ENCODE measurements at places on chromosomes 5 and 9. TPM values are rescaled to one million over a fixed set of nuclear protein-coding genes. Genes with fewer than 3 reads are reported as not detected.

DNA sequence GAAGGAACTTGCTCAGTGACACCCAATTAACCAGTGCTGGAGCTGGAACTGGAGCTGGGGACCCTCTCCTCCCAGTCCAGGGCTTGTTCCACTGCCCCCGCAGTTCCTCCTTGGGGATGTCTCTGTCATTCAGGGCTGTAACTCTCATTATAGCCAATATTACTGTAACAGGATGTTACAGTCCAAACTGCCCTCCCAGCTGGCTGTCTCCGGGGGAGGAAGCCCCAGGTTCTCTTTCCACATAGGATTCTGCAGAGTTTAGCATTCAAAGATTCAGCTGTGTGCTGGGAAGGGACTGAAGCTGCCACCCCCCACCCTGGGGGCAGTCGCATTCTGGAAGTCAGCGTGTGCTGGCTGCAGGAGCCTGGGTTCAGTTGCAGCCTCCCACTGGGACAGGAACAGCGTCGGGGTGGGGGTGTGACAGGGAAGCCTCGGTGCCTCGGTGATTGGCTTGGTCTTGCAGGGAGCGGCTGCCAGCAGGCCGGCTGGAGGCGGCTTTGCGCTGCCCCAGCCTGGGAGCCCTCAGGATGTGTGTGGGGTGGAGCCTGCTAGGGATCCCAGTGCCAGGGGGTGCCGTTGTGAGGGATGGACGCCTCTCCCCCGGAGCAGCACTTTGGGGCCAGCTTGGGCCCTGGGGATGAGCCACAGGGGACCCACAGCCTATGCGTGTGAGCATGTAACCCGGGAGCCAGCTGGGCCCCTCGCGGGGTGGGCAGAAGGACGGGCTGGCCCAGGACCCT lies 101.1 kb downstream of the RGS3 start:
- DNase-seq, result peak; percentile 95

DNA sequence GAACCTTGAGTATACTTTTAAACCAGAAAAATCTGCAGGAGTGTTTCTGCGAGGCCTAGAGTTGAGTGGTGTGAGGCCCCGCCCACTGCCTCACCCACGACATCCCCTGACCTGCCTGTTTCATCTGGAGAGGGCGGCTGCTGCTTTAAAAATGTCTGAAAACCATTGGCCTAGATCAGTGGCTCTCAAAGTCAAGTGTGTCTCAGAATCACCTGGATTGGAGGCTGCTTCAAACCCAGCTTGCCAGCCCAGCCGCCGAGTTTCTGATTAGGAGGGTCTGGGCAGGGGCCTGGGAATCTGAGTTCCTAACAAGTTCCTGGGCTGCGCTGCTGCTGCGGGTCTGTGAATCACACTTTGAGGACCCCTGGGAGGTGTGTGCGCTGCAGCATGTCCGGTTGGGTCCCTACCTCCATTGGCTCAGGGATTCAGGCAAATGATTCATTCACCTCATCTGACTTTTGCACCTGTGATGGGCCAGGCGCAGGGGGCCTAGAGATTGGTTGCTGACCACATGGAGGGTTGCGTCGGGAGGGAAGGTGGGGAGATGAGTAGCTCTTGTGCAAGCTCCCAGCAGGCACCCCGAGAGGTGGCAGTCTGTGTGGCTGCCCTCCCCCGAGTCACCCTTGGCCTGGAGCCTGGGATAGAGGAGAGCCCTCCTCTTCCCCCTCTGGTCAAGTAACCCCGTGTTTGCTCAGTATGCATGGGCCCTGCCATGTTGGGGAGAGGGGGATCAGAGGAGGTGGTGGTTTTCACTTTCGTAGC lies 27.6 kb upstream of the HMCN2 start:
- DNase-seq, result peak; percentile 27

GRCh38 chr5:329121-329735 lies 7.7 kb downstream of the AHRR start:
- DNase-seq, result no peak

GRCh38 chr9:37574241-37574721 lies 1.9 kb downstream of the FBXO10 start:
- DNase-seq, result peak; percentile 39

DNA sequence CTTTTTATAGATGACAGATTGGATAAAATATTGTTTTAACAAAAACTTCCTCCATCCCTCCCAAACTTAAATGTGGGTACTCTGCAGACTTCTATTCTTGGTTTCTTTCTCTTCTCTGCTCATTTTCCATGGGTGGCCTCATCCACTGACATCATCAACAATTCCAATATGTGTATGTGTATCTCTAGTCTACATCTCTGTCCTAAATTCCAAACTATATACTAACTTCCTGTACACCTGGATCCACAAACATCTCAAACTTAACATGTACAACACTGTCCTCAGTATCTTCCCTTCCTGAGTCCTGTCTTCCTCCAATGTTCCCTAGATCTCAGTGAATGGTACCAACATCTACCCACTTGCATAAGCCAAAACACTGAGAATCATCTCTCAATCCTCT lies 28.5 kb upstream of the CDK5RAP2 start:
- no peak for DNase-seq

DNA sequence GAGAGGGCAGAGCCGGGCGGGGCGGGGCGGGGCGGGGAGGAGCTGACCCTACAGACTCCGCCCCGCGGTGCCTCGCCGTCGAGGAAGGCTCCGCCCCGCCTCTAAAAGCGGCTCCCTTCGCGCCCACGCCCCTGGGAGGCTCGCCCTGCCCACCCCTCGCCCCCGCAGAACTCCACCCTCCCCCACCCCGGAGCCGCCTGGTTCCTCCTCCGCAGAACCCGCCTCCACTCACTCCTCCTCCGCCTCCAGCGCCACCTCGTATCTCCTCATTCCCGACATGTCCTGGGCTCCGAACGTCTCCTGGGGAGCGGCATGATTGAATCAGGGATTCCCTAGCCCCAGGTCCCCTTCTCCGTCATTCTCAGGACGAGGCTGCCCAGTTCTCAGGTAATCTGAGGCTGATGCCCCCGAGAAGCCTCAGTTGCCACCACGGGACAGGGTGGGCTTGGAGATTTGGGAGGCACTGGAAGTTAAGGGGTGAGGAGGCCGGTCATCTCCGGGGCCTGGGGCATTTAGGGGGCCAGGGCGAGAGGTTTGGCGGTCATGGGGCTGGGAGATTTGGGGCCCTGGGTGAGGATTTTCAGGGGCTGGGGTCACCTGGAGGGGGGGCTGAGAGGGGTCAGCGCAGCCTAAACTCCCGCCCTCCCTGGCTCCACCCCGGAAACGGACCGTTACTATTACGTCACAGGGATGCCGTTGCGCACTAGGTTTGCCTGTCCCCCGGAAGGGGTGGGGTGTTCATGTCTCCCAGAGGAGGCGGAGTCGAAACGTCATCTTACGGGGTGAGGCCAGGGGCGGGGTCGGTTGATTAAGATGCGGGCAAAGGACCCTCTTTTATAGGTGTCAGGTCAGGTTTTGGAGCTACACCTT lies 3.2 kb upstream of the CCL27 start:
- DNase-seq, result peak; percentile 98

TIGD6 gene
- total RNA-seq, result 3.9 TPM

CEL gene
- total RNA-seq, result 0.87 TPM

ADCY2 gene
- total RNA-seq, result 30.0 TPM

PDGFRB gene
- total RNA-seq, result 0.48 TPM

FOXD4 gene
- 0.26 TPM for total RNA-seq

MATR3 gene
- total RNA-seq, result 239 TPM
